ENCODE measurements at places on chromosomes 13 and 19.

DNA sequence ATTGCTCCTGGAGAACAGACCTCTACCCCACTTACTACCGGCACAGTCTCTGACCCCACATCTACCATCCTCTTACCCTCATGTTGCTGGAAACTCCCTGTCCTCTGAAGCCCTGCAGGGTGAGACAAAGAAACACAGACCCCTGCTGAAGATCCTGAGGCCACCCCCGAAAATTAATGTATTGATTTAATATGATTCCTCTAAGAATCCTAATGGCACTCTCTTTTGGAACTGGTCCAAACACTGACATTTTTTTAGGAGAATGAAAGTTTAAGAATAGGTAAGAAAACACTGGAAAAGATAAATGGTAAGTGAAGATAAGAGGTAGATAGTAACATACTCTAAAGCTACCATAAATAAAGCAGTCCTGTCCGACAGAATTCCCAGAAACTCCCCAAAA lies 5.3 kb downstream of the DMKN start:
- DNase-seq: no peak

- DNase-seq: peak; percentile 73
Observed at GRCh38 chr19:18438331-18439024, 545 bp upstream of the ISYNA1 start.

- no peak for DNase-seq
Observed at GRCh38 chr19:6063576-6064335, 46.5 kb downstream of the RFX2 start.

DNA sequence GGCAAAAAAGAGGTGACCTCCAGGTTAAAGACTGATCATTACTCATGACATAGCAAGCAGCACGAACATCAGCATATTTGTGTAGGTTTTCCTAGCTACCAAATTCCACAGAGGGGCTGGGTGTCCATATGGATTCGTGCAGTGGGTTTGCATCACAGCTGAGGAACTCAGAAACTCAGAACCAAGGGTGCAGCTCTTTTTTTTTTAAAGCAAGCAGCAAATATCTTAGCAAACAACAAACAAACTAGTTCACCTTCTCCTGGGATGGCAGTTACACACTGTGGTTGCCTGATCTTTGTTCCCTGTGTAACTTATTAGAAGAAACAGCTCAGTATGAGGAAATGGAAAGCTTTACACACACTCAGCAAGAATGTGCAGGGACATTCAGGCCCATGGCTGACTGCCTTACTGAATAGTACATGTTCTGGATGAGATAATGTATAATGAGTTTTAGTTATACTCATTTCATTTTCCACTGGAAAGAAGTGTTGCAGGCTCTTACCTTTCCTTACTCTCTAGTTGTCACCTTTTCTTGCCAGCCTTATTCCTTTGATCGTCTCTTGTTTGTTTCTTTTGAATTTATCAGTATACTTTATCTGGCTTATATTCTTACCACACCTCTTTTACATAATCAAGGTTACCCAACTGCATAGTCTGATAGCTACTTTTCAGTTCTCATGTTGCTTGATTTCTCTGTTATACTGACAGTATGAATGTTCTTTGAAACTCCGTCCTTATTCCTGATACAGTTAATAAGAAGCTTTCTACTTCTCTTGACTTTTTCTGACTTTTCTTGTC lies 4.3 kb downstream of the NDFIP2 start:
- DNase-seq: no peak

- DNase-seq: no peak
Observed at GRCh38 chr19:2777952-2778683, 5.0 kb downstream of the SGTA start.

DNA sequence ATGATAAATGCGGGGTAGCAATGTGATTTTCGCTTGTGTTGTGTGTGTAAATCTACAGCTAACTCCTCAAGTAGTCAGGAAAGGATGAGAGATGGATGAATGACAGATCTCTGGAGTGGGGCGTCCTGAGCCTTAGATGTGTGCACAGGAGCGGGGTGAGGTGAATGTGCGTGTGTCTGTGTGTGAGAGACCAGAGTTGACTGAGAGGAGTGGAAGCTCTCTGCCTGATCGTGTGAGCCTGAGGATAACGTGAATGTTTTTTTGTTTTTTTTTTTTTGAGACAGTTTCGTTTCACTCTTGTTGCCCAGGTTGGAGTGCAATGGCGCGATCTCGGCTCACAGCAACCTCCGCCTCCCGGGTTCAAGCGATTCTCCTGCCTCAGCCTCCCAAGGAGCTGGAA lies 805 bp downstream of the ZNF461 start:
- DNase-seq: no peak

GRCh38 chr19:35220315-35220921 lies 8.1 kb downstream of the FAM187B start:
- DNase-seq: no peak

DNA sequence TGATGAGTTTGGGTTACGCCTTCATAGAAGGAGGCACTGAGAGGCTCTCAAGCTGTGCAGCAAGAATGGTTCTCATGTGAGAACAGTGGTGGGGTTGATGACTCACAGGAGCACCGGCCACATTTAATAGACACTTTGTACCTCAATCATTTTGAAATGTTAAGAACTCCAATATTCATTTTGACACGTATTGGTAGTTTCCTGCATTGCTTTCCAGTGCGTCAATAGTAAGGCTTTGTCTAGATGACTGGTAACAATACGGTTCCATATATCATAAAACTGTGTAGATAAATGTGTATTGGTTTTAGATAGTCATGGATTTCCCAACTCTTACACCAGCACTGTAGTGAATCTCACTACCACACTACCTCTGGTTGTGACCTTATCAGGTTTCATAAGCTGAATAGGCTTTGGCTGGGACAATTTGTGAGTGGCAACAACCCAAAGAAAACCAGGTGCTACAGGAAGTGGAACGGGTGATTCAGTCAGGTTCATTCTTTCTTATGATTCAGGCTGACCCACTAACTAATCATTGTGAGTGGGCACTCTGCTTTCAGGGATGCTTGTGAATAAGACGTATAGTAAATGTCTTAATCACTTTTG lies 362.6 kb downstream of the KLF5 start:
- DNase-seq: no peak

GRCh38 chr13:73040968-73041596 lies 17.7 kb upstream of the KLF5 start:
- DNase-seq: no peak

GRCh38 chr13:29543230-29544215 lies 52.0 kb downstream of the SLC7A1 start:
- DNase-seq: no peak

DNA sequence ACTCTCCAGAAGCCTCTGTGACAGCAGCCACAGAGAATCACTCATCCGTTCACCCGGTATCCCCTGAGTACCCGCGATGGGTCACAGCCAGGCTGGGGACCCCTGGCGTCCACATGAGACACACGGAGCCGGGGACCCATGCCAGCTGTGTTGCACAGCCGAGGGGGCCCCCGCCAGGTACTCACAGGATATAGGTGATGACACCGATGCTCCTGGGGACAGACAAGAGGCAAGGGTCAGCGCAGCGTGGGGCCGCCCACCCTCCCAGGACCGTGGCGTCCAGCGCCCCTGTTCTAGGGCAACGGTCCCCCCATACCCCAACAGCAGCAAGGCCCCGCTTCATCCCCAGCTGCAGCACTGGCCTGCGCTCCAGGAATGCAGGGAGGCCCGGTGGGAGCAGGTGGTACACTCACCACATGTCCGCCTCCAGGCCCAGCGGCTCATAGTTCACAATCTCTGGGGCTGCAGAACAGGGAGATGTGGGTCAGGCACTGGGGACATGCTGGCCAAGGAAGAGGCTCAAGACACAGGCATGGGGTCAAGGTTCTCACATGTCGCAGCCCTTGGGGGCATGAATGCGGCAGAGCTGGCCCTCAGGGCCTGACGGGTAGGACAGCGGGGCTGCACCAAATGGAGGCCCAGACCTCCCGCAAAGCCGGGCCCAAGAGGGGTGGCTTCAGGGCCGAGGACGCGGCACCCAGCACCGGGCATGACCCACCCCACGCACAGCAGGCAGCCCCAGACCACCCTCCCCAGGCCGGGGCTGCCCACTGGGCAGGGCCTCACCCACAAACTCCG lies 7.2 kb downstream of the DAPK3 start:
- peak; percentile 1 for DNase-seq

DNA sequence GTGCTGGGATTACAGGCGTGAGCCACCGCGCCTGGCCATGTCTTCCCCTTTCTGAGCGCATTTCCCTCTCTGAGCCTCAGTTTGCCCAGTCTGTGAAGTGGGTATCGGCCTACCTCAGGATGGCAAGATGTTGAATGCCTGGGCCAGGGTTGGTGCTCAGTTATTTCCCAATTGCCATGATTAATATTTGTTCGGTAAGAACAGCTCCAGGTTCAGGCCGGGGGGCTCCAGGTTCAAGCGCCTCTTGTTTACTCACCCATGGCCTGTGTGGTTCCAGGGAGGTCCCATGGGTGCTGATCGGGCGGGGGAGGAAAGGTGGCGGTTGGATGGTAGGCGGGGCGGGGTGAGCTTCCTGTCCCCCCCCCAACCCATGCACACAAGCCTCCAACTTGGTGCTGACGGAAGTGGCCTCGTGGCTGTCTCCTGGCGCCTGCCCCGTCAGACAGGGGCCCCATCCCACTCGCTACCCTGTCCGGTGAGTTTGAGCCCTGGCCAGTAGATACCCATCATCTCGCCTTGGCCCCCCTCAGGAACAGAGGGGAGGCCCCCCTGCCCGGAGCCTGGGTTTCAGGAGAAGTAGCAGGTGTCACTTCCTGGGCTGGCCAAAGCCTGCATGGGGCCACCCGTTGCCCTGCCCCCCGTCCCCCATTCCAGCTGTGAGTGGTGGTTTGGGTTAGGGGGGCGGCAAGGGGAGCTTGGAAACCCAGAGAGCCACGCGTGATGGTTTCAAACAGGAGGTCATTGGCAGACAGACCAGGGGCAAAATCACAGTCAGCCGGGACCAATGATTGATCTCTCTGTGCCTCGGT lies at the start of gene FCHO1:
TSS of gene FCHO1 (plus strand) at position 375 of the 809 bp plus-strand sequence. CDS start 3,688 bp downstream, outside the sequence.
- no peak for DNase-seq

GRCh38 chr13:98144801-98145350 lies 2.0 kb downstream of the FARP1 start:
- peak; percentile 81 for DNase-seq

GRCh38 chr19:44530777-44531176 lies 1.3 kb upstream of the CEACAM20 start:
- no peak for DNase-seq

DNA sequence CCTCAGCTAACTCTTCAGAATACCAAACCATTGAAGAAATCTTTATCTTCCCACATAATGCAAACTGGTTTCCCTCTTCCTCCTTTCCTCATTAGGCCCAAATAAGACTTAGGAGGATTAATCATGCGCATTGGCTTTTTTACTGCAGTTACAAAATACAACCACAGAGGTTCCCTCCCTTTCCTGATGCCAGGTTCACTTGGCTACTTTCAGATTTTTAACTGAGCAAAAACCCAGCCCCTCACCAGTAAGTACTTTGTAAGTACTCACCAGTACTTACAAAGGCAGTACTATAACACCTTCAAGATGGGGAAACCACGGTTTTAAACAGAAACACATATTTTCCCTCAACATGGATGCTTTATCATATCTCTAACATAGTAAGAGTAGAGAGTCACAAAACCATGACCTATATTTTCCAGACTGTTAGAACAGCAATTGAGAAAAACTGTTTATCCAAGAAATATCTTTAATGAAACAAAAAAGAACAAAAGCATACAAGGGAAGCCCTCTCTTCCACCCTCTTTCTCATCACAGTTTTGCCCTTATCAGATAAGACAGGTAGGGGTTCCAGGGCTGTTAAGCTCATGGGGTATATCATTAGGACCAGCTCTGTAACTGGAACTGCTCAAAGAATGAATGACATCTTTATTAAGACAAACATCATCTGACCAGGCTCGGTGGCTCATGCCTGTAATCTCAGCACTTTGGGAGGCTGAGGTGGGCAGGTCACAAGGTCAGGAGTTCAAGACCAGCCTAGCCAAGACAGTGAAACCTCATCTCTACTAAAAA lies 12.7 kb downstream of the FOXO1 start:
- DNase-seq: peak; percentile 20

GRCh38 chr19:18477974-18478373 lies 40.0 kb upstream of the ISYNA1 start:
- DNase-seq: no peak

DNA sequence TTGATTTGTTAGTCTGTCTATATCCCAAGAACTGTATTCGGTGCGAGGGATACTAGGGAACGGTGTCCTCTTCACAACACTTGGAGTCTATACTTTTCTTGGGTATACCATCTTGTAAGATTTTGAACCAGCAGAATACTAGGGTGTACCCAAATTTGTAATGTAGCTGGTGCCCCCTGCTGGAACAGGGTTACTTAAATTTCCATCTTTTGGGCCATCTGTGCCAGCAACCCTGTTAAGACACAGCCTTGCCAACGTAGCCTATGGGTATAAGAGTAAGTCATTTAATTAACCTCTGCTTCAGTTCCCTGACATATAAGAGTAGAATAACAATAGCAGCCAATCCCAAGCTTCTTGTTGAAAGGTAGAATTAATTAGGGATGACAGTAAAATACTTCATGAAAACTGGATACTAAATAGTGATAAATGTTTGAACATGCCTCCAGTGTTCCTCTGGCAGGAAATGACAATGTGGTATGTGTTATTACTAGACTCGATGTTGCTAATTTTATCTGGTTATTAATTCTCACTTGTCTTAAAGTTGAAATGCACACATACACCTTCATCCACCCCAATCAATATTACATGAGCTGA lies 607.6 kb downstream of the FGF9 start:
- peak; percentile 73 for DNase-seq

DNA sequence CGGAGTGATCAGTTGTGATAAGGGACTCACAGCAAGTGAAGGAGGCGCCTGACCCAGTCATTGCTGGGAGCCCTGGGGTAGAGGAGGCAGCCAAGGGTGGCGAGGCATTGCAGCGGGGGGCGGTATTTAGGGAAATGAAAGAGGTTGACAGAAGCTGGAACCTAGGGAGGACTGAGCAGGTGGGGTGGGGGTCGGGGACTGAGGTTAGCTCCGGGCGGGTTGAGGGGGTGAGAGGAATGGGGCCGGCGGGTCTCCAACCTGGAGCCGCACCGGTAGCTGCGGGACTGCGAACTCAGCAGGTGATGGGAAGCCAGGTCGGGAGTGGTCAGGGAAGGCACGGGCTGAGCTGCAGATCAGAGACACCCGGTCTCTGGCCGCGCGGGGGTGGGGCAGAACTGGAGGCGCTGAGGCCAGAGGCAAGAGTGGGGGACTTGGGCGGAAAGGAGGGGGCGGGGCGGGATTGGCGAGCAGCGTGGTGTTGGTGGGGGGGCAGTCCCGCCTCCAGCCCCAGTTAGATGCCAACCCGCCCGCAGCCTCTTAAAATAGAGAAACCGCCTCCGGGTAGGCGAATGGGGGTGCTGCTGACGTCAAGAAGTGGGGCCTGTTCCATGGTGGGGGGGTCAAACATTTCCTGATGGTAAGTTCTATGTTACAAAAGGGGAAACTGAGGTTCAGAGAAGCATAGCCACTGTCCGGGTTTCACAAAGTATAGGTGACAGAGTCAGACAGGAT lies 1.5 kb downstream of the MAST3 start:
- DNase-seq: peak; percentile 50

GRCh38 chr13:91397595-91397994 lies 826 bp upstream of the GPC5 start:
- no peak for DNase-seq

DNA sequence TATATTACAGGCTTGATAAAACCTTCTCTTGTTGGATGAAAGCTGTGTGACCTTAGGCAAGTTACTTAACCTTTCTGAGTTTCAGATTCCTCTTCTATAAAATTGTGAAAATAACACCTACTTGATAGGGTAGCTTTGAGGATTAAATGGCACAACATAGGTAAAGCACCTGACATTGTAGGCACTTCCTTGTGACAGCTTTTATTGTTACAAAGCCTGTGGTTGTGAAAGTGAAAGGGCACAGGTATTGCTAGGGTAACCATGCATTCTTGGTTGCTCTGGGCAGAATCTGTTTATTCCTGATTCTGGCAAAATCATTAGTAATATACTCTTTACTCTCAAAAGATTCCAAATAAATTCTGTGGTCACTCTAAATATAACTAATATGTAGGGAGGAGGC lies 493.4 kb downstream of the OLFM4 start:
- no peak for DNase-seq

Measured in neural progenitor cell (in vitro differentiated cells).